ENCODE measurements at places on chromosomes 1 and 21.

DNA sequence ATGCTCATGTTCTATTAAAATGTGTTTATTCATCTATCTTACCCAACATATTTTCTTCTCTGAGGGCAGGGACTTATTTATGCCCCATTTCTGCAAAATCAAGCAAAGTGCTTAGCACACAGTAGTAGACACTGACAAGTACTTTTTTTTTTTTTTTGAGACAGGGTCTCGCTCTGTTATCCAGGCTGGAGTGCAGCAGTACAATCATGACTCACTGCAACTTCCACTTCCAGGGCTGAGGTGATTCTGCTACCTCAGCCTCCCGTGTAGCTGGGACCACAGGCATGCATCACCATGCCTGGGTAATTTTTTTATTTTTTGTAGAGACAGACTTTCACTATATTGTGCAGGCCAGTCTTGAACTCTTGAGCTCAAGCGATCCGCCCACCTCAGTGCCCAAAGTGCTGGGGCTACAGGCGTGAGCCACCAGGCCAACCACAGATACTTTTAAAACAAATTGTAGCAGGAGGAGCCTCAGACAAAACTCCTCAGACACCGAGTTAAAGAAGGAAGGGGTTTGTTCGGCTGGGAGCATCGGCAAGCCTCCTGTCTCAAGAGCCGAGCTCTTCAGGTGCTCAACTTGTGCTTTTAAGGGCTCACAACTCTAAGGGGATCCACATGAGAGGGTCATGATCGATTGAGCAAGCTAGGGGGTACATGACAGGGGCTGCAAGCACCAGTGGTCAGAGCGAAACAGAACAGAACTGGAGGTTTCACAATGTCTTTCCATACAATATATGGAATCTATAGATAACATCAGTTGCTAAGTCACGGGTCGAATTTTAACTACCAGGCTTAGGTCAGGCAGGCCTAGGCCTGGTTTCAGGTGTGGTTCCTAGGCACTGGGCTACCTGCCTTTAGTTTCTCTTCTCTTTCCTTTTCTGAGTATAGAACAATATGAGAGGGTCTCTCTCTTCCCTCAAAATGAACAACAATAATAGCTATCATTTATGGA is 5.7 kb upstream of the TMEM167B start:
- DNase-seq: no peak

DNA sequence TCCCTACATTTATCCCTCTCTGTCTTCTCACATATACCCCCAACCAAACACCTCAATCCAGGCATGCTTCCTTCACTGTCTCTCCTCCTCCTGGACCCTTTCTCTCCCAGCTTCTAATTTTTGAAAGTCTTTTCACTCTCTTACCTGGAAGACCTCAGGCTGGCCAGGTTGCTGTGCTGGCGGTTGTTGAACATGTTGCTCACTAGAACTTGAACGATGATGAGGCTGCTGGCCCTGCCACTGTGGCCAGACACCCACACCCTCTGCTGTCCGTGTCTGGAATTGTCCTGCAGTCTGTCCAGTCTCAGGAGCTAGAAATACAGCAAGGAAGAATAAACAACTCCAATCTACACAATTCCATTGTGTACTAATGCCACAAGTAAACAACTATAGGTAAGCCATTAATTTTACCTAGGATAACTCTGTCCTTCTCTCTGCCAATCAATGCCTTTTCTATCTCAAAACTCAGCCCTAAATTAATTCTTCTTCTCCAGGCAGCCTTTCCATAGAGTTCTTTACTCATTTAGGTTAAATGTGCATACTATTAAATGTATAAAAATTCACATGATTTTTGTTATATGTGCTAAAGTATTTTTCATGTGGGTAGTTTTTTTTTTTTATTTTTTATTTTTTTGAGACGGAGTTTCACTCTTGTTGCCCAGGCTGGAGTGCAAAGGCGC is 5.1 kb upstream of the CTSK start:
- DNase-seq: peak; percentile 11

- no peak for DNase-seq
Measured at GRCh38 chr21:28240586-28240985, 752.1 kb downstream of the LTN1 start.

DNA sequence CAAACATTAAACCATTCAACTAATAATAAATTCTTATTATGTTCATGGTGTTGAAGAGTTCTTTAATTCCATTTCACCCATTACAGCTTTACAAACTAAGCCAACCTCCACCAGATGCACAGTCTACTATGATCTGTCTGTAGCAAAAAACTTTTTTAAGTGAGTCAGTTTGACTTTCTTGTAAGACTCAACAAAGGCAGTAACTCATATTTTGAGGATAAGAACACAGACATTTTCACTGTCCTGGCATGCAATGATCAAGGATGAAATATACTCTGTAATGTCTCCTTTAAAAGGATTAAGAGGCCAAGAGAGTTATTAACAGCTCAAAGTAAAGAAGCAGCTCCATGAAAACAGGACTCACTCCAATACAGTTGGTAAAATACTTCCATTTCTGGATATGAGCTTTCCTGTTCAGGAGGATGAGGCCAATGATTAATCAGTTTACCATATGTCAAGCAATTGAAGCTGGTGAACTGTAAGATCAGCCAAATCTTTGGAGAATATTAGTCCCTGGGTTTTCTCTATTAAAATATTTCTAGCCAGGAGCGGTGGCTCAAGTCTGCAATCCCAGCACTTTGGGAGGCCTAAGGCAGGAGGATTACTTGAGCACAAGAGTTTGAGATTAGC is 20.6 kb downstream of the XKR8 start:
- no peak for DNase-seq

DNA sequence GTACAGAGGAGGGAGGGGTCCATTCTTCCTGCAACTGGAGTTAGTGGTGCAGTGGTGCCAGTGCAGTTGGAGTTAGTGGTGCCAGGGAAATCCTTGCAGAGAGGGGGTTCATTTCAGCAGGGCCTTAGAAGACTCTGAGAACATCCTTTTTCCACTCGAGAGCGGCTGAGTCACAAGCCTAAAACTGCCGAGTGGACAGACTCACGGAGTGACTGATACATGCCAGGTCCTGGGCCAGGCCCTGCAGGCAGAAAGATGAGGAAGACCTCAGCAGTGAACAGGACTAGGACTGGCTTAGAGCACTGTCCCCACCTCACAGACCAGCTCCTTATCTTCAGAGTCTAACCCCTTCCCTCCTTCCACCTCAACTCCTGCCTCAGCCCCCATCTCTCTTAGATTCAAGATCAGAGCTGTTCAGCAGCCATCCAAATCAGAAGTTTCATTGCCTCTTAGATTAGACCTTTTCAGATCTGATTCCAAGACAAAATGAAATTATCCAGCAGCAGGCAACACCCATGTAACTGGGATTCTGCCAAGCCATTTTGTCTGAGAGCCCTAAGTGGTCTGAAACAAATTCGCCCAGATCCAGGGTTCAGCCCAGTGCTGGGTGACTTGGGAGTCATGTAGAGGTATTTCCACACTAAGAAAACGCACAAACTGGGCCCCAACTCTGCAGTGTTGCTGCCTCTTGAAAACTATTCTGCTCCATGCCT is 12.7 kb upstream of the IKBKE start:
- no peak for DNase-seq

DNA sequence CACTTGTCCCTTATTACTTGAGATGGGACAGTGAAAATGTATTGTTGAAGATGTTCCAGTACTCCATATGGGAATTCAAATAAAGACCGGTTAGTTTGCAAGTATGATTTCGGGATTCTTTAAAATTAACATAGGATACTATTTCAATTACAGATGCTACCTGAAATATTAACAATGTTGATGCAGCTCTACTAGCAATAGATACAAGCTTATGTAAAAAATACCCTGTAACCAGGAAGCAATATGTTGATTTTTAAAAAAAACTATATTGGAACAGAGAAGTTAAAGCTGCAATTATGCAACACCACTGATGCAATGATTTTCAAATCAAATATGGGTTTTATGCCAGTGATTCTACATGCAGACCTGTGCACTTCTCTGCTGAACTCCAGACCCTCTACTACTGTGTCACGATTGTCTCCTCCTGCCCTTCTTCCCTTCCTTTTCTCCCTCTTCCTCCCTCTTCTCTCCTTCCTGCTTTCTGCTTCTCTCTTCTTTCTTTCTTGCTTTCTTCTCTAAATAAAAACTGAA is 179.2 kb downstream of the ATP6V1G3 start:
- no peak for DNase-seq

GRCh38 chr21:35611708-35612132 is 448.6 kb downstream of the SETD4 start:
- DNase-seq: no peak

GRCh38 chr1:241310451-241310850 is 46.6 kb downstream of the RGS7 start:
- DNase-seq: peak; percentile 2

GRCh38 chr1:186838380-186839040 is 9.8 kb downstream of the PLA2G4A start:
- no peak for DNase-seq

- DNase-seq: no peak
Measured at GRCh38 chr1:163399976-163400601, 78.3 kb downstream of the NUF2 start.

DNA sequence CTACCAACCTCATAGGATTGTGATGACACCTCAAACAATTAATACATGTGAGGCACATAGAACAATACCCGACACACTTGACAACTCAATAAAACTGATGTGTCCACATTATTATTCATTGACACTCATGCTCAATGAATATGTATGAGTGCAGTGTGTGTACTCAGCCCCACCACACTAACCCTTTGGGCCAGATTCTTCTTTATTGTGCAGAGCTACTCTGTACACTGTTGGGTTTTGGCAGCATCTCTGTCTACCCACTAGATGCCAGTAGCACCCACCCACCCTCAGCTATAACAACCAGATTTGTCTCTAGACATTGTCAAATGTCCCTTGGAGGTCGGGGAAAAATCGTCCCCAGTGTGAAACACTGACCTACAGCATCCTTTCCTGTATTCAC is 10.1 kb downstream of the CASP9 start:
- no peak for DNase-seq

GRCh38 chr1:169944621-169945020 is 50.9 kb upstream of the SCYL3 start:
- DNase-seq: no peak

DNA sequence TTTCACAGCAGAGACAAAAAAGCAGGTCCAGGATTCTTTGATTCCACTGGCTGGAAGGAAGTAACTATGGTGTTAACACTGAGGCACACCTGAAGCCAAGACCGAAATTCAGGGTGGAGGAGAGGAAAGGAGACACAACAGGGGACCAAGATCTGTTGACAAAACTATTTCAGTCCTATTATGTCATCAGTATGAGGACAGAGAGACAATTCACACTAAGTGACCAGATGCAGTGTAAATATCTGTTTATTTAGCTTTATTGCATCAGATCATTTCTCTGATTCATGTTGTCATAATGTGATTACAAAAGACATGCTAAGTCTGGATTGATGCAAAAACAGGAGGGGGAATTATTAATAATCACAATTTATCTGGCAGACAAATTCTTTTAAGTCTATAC is 118.8 kb downstream of the SIPA1L2 start:
- DNase-seq: no peak

DNA sequence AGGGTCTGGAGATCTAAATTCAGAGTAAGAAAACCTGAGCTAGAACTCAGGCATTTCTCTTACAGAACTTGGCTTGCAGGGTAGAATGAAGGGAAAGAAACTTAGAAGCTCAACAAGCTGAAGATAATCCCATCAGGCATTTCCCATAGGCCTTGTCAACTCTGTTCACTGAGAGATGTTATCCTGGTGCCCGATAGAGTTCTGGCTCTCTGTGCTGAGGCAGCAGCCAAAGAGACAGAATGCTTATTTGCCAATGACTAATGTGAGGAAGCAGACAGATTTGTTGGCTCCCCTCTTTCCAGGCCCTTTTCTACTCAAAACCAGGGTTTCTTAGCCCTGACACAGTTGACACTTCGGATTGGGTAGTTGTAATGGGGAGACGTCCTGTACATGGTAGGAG is 22.3 kb upstream of the TRIM45 start:
- no peak for DNase-seq

- no peak for DNase-seq
Measured at GRCh38 chr1:213852107-213852506, 135.7 kb upstream of the PROX1 start.

DNA sequence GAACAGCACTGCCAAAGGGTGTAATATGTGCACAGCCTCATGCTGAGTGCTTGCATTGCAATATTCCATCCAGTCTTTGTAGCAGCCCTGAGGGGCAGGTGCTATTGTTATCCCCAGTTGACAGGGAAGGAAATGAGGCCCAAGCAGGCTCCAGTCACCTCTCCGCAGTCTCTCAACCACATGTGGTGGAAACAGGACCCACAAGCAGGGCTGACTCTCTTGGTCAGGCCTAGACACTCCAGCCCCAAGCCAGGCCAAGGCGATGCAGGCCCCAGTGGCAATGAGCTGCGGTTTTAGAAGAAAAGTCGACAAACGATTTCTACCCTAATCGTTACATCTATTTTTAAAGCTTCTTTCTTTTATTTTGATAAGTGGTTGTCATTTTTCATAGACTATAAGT is 52.6 kb upstream of the GADD45A start:
- no peak for DNase-seq

DNA sequence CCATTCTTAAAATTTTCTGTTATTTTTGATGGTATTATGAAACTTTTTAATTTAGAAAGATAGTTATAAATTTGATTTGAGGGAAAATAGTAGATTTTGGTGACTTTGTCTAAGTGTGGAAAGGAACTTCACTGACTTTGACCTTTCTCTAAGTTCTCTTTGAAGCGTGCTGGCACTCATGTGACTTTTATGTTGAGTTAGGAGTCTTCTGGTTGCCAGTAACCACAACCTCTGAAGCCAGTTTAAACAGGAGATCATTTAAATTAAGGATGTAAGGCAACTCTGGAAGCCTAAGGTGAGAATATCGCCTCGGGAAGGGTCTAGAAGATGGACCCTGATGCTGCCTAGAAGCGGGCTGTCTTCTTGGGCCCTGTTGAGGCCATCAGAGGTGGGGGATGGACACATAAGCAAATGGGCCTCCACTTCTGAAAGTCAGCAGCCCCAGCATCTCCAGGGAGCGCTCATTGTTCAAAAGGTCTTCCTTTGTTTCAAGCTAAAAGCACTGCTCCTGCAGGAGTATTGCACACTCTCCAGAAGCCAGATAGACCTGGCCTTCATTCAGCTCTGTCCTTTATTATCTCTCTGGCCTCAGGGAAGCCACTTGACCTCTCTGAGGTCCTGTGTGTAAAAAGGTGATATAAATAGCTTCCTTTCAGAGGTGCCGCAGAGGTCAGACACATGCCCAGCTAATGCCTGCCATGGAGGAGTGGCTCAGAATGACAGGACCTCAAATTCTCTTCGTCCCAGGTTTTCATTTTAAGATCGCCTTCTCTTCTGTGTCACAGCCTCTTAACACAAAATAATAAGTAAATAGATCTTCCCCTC is 5.1 kb upstream of the RCAN1 start:
- DNase-seq: no peak

DNA sequence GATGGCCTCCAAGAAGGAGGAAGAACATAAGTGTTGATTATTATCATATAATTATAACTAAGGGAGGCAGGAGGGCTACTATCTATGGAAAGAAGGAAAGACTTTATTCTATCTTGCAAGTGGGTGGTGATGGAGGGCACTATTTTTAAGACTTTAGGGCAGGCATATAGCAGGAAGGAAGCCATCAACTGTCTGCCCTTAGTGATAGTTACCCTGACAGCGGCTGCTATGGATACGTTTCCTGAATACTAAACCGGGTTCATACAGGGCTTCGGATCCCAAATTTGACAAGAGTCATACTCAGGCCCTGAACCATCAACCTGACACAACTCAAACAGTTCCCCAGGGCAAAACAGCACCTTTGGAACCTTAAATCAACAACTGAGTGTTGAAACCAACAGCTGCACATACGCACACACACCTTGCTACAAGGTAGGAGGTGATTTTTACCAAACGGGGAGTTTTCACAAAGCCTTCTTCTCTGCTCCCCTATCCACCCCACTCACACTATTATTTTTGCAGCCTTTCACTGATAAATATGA is 397.2 kb downstream of the OMA1 start:
- DNase-seq: no peak

Data from SW 1271 (cell line).